ENCODE measurements at places on chromosomes 13 and 19. TPM values are rescaled to one million over a fixed set of nuclear protein-coding genes. Genes with fewer than 3 reads are reported as not detected.

Gene NCCRP1
- not detected for total RNA-seq

Gene LILRB1
- 13.6 TPM for total RNA-seq

Gene RUBCNL
- total RNA-seq = 12.6 TPM

Gene CLDN10
- total RNA-seq = not detected

Gene PSG2
- total RNA-seq = not detected

Gene KRTDAP
- not detected for total RNA-seq

Gene MED16
- total RNA-seq = 15.2 TPM

Gene THSD1
- 0.52 TPM for total RNA-seq

Gene ZNF534
- 0.10 TPM for total RNA-seq

Gene ZNF763
- 1.7 TPM for total RNA-seq

Gene PTH2
- not detected for total RNA-seq

Gene RGS9BP
- total RNA-seq = 0.10 TPM

Gene PHF11
- 56.9 TPM for total RNA-seq

Gene LYPD5
- not detected for total RNA-seq

Gene ZNF284
- 0.73 TPM for total RNA-seq

Gene KLK6
- total RNA-seq = not detected

Gene ZNF749
- 5.0 TPM for total RNA-seq

Gene YJEFN3
- 0.10 TPM for total RNA-seq

Gene SIGLEC7
- 6.0 TPM for total RNA-seq

Gene NLRP7
- 0.10 TPM for total RNA-seq

Gene LYPD3
- total RNA-seq = 3.5 TPM

Gene GADD45GIP1
- total RNA-seq = 5.2 TPM

Gene TPTE2
- not detected for total RNA-seq

Gene TMPRSS9
- total RNA-seq = 0.10 TPM

Gene ZNF546
- 1.5 TPM for total RNA-seq

Gene KLK7
- total RNA-seq = not detected

Gene OR10H1
- not detected for total RNA-seq

Gene FAM124A
- under 0.01 TPM for total RNA-seq

Gene ZNF724
- 4.7 TPM for total RNA-seq

Gene FEM1A
- 15.1 TPM for total RNA-seq

Gene C19orf44
- total RNA-seq = 0.10 TPM

Gene MRI1
- 17.0 TPM for total RNA-seq

Gene KLK3
- total RNA-seq = 0.31 TPM

Gene UBL3
- total RNA-seq = 48.2 TPM
